ENCODE measurements at places on chromosomes 7 and 10. TPM values are rescaled to one million over a fixed set of nuclear protein-coding genes. Genes with fewer than 3 reads are reported as not detected.

Gene ZPBP
- total RNA-seq, result not detected

Gene BTRC
- total RNA-seq, result 11.8 TPM

Gene HTR5A
- total RNA-seq, result not detected

Gene DNAJC12
- total RNA-seq, result 2.5 TPM

Gene ACSM6
- total RNA-seq, result not detected

Data from aortic smooth muscle cell (primary cell).